CD4-positive, alpha-beta T cell (primary cell): ENCODE measurements at places on chromosomes 16 and 17. TPM values are rescaled to one million over a fixed set of nuclear protein-coding genes. Genes with fewer than 3 reads are reported as not detected.

The BEAN1 gene
- not detected for total RNA-seq

DNA sequence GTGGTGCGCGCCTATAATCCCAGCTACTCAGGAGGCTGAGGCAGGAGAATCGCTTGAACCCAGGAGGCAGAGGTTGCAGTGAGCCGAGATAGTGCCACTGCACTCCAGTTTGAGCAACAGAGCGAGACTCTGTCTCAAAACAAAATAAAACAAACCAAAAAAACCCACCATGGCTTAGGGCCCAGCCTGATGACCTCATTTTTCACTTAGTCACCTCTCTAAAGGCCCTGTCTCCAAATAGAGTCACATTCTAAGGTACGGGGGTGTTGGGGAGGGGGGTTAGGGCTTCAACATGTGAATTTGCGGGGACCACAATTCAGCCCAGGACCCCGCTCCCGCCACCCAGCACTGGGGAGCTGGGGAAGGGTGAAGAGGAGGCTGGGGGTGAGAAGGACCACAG, 1.4 kb upstream of the STH start:
- no peak for DNase-seq

The CDH3 gene
- 0.74 TPM for total RNA-seq

GRCh38 chr16:14029658-14030057, 41.5 kb upstream of the MRTFB start:
- no peak for DNase-seq
